ENCODE measurements at places on chromosomes 11 and 22. TPM values are rescaled to one million over a fixed set of nuclear protein-coding genes. Genes with fewer than 3 reads are reported as not detected.

- no peaks in the 10 kb centered on the region for H3K27me3 ChIP-seq
- H3K27ac ChIP-seq: no peak overlapping the region
- H3K36me3 ChIP-seq: peaks cover 43% of the 10 kb centered on the region
- H3K4me1 ChIP-seq: no peaks in the 10 kb centered on the region
Observed at GRCh38 chr22:43975041-43975440, 19.8 kb downstream of the SAMM50 start.

The ARCN1 gene
- 289 TPM for total RNA-seq

- H3K4me3 ChIP-seq: peak overlapping the region; percentile 5
- peak; percentile 29 for DNase-seq
- no peak overlapping the region for H3K27ac ChIP-seq
- H3K36me3 ChIP-seq: no peaks in the 10 kb centered on the region
- H3K4me1 ChIP-seq: peaks cover 4% of the 10 kb centered on the region
- peaks cover 13% of the 10 kb centered on the region for H3K27me3 ChIP-seq
Observed at GRCh38 chr22:37824674-37825641, 1.8 kb downstream of the GALR3 start.

DNA sequence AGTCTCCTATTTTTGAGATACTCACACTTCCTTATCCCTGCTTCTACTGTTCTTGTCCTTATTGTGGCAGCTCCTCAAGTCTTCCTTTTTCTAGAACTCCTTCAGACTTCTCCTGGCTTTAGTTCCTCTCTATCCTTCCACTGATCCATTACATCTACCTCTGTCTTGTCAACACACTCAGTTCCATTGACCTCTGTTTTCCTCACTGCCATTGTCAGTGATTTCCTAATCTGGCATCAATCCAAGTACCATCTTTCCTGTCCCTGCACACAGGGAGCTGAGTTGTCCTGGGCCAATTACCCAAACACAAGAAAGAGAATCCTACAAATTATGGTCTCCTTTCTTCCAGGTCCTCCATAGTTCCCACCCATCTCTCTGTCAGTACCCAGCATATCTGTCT is 27.9 kb upstream of the RIC3 start:
- peaks cover 23% of the 10 kb centered on the region for H3K27me3 ChIP-seq
- H3K4me3 ChIP-seq: no peak overlapping the region
- no peak for DNase-seq
- H3K36me3 ChIP-seq: no peaks in the 10 kb centered on the region
- H3K4me1 ChIP-seq: no peaks in the 10 kb centered on the region

DNA sequence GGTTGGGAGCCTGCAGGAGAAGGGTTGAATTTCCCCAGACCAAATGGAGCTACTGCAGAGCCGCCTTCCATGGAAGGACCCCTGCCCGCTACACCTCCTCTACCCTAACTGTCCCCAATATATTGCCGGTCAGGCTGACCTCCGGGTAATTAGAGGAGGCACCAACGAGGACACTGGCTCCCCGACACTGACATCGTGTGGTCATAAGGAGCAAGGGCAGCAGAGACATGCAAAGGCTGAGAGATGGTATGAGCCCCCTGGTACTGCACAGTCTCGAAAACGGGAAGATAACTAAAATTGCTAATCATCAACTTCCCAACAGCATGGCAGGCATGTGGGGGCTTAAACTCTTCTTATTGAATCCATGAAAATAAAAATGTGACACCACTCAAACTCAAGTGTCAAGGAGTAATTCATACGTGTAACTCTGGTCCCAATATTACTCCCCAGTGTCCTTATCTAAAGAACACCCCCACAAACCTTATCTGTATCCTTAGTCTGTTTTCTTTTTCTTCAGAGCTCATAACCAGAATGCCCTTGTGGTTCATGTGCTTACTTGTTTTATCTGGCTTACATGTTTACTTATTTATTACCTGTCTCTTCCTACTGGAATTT is 4.4 kb downstream of the CAVIN3 start:
- H3K27ac ChIP-seq: no peak overlapping the region
- H3K4me3 ChIP-seq: no peak overlapping the region
- peak; percentile 30 for DNase-seq
- H3K36me3 ChIP-seq: peaks cover 5% of the 10 kb centered on the region
- peaks cover 20% of the 10 kb centered on the region for H3K4me1 ChIP-seq
- H3K27me3 ChIP-seq: no peaks in the 10 kb centered on the region

DNA sequence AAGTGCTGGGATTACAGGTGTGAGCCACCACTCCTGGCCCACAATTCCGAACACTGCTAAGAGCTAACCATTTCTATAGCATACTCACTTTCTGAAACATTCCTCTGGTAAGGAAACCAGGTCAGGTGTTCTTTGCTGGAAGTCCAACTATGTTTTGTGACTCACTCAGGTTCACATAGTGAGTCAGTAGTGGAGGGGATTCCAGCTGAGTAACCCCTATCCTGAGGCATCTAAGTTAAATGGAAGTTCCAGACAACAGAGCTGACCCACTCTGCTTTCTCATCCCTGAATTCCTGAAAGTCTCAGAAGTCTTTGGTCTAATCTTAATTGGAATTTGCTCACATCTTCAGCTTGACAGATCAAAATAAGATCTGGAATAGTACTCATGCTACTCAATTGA is 3.0 kb upstream of the CHRNA10 start:
- H3K27ac ChIP-seq: peak overlapping the region; percentile 72
- no peak overlapping the region for H3K4me3 ChIP-seq
- peak; percentile 89 for DNase-seq
- H3K27me3 ChIP-seq: no peaks in the 10 kb centered on the region
- H3K36me3 ChIP-seq: peaks cover 54% of the 10 kb centered on the region

DNA sequence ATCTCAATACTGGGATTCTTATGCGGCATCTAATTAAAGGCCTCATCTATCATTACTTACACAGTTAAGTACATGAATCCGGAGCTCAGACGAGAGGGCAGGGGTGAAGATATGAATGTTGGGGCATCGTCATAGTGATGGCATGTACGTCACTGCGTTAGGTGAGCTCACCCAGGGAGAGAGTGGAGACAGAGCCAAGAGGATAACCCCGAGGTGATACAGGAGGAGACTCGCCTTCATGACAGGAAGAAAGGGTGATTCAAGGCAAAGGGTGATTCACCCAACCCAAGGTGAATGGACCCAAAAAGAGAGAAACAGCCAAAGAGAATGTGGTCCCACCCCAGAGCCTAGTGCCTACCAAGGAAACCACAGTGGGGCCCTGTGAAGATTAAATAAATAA is 132.9 kb upstream of the BLID start:
- H3K36me3 ChIP-seq: no peaks in the 10 kb centered on the region
- H3K27me3 ChIP-seq: peaks cover 4% of the 10 kb centered on the region
- H3K27ac ChIP-seq: no peak overlapping the region
- H3K4me3 ChIP-seq: no peak overlapping the region
- peak; percentile 59 for DNase-seq
- H3K4me1 ChIP-seq: no peaks in the 10 kb centered on the region

The GLYAT gene
- total RNA-seq: not detected

The C11orf91 gene
- not detected for total RNA-seq

DNA sequence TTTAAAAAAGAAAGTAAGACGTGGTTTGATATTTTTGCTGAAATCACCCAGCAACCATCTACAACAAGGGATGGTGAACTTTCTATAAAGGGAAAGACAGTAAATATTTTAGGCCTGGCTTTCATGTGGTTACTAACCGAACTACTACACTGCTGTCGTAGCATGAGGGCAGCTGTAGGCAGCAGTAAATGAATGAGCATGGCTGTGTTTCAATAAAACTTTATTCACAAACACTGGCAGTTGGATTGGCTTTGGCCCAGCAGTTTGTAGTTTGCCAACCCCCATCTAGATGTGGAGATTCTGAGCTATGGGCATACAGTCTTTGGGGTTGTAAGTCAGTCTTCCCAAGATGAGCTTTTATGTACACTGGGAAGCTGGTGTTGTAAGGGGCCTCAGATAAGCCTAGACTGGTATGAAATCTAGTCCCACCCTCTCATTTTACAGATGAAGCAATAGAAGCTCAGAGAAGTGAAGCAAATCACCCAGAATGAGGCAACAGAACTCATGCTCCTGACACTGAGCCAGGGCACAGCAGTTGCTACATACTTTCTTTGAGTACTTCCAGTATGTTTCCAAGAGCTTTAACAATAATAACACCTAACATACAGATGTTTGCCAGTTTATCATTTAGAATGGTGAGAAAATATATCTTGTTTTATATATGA is 204.4 kb downstream of the ADAMTS15 start:
- no peak overlapping the region for H3K4me3 ChIP-seq
- no peaks in the 10 kb centered on the region for H3K27me3 ChIP-seq
- peak; percentile 71 for DNase-seq

The TPBGL gene
- total RNA-seq: 0.20 TPM

The OR2AG2 gene
- 0.27 TPM for total RNA-seq

- H3K27ac ChIP-seq: no peak overlapping the region
- no peak overlapping the region for H3K4me3 ChIP-seq
- H3K36me3 ChIP-seq: no peaks in the 10 kb centered on the region
- no peak for DNase-seq
- H3K4me1 ChIP-seq: no peaks in the 10 kb centered on the region
Observed at GRCh38 chr11:64510759-64511158, 80.3 kb upstream of the SLC22A12 start.

The ANGPTL5 gene
- total RNA-seq: not detected

DNA sequence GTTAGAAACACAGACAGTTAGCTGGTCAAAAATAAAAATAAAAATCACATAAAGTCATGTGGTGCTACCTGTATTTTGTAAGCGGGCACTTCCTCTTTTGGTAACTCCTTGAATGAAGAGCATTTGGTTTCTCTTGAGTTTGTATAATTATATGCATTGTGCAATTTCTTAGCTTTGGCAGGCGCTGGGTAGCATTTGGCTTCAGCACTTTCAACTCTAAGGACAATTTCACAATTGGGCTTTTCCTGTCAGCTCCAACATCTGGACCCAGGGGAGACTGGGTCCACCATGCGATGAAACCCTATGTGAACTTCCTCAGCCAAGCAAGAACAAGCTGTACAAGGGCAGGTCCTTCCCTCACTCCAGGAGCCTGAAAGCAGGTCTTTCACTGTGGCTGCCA is 169.1 kb downstream of the RRAS2 start:
- no peak for DNase-seq
- peaks cover 3% of the 10 kb centered on the region for H3K27me3 ChIP-seq
- no peak overlapping the region for H3K27ac ChIP-seq
- H3K4me1 ChIP-seq: no peaks in the 10 kb centered on the region
- H3K36me3 ChIP-seq: no peaks in the 10 kb centered on the region

The TUB gene
- total RNA-seq: 5.7 TPM

- no peak overlapping the region for H3K4me3 ChIP-seq
- no peak for DNase-seq
- no peak overlapping the region for H3K27ac ChIP-seq
- no peaks in the 10 kb centered on the region for H3K27me3 ChIP-seq
Observed at GRCh38 chr11:36748836-36749235, 150.8 kb upstream of the RAG2 start.

The KCTD14 gene
- total RNA-seq: 1.0 TPM

The ZNF215 gene
- 2.1 TPM for total RNA-seq

DNA sequence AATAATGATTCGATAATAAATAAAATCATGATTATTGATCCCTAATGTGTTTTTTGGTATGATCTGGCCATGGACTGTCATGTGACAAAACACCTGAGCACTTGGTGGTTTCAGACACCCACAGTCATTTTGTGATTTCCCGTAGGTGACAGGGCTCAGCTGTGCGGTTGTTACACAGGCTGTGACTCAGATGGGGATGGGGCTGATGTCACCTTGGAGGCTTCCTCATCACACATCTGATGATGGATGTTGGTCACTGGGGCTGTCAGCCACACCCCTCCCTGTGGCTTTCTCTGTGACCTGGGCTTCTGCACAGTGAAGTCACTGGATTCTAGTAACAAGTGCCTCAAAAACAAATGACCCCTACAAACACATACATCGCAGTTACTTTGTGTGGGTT is 995.1 kb downstream of the BRD1 start:
- no peaks in the 10 kb centered on the region for H3K4me1 ChIP-seq
- no peak for DNase-seq
- no peak overlapping the region for H3K4me3 ChIP-seq
- H3K36me3 ChIP-seq: no peaks in the 10 kb centered on the region
- no peaks in the 10 kb centered on the region for H3K27me3 ChIP-seq

GRCh38 chr11:95655536-95655935 is 134.0 kb downstream of the FAM76B start:
- no peak for DNase-seq
- H3K27ac ChIP-seq: no peak overlapping the region
- no peaks in the 10 kb centered on the region for H3K36me3 ChIP-seq
- no peaks in the 10 kb centered on the region for H3K27me3 ChIP-seq

The TBC1D10A gene
- 33.3 TPM for total RNA-seq

The SPDYC gene
- not detected for total RNA-seq

GRCh38 chr11:107677924-107678631 is 33.8 kb downstream of the SLN start:
- H3K27ac ChIP-seq: no peak overlapping the region
- H3K27me3 ChIP-seq: no peaks in the 10 kb centered on the region
- H3K4me1 ChIP-seq: no peaks in the 10 kb centered on the region
- no peak for DNase-seq

All from astrocyte (in vitro differentiated cells and primary cell).